NCI-H1417 treated with DMSO at 0.1 percent for 48 hours (cell line): ENCODE measurements at places on chromosomes 6 and 20.
A peak's percentile ranks its signal among the peaks of the same experiment; 100 is the strongest.

DNA sequence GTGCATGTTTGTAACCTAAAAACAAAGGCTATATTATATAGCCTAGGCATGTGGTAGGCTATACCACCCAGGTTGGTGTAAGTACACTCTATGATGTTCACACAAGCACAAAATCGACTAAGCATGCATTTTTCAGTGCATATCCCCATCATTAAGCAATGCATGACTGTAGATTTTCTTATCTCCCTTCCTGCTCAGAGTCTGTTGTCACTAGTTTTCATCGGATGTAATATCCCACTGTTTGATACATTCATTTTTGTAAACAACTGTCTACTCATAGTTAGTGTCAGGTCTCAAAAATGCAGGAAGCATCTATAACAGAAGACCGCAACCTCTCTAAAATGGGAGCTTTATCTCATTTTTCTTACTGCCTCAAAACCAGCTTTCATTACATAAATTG, 70.7 kb downstream of the GFRAL start:
- no peak for DNase-seq

GRCh38 chr6:107267634-107268033, 152.3 kb upstream of the BEND3 start:
- no peak for DNase-seq

DNA sequence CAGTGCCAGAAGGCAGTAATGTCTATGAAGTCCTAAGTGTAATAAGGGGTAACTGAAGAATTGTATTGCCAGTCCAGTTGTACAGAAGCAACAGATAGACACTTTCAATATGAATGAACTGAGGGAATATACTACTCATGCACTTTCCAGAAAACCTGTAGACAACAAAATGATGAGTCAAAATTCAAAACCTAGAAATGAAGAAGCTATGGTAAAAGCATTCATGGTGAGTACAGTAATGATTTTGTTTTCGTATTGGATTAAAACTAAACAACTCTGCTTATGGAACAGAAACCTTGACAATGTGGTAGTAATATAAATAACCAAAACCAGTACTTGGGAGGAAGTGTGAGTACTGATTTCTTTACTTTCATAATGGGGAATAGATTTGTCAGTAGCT, 35.0 kb downstream of the ARMC2 start:
- DNase-seq: no peak

- DNase-seq: no peak
Observed at GRCh38 chr6:39156801-39157200, 41.8 kb upstream of the SAYSD1 start.

GRCh38 chr6:35089935-35090505, 51.1 kb downstream of the TCP11 start:
- DNase-seq: no peak

- no peak for DNase-seq
Observed at GRCh38 chr6:34145161-34146020, 496 bp downstream of the GRM4 start.

GRCh38 chr6:42140032-42140431, 2.4 kb downstream of the C6orf132 start:
- DNase-seq: no peak

DNA sequence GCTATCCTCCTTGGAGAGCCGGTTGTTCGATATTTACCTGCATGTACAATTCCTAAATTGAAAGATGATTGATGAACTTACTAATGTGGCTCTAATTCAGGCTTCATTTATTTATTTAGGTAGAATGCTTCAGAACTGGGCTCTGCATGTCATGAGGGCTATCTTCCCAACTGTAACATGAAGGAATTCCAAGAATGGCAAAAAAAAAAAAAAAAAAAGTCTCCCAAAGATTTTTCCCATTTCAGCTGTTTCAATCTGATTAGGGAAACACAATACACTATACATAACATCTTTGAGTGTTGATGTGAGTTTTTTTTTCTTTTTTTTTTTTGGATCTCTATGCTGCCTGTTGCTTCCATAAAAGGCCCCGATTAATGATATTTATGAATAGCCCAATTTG, 120.1 kb upstream of the SHLD1 start:
- no peak for DNase-seq

GRCh38 chr6:17334265-17334664, 53.1 kb downstream of the RBM24 start:
- DNase-seq: no peak

DNA sequence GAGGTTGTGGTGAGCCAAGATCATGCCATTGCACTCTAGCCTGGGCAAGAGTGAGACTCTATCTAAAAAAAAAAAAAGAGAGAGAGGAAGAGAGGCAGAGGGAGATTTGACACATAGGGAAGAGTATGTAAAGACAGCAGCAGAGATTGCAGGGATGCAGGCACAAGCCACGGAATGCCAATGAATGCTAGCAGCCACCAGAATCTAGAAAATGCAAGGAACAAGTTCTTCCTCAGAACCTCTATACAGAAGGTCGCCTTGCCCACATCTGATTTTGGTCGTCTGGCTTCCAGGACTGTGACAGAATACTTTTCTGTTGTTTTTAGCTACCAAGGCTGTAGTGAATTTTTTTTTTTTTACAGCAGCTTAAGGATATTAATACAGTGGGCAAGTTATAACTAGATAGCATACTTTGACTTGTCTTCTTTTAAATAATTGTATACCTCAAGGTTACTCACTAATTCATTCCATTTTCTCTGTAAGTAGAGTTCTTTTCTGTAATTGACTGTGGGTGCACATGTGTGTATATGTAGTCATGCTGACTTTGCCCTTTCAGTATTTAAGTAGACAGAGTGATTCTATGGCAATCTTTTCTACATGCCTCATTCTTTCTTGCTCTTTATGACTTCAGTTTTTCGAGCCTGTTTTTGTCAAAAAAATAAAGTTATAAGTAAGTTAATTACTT, 402.2 kb downstream of the GJA1 start:
- no peak for DNase-seq

DNA sequence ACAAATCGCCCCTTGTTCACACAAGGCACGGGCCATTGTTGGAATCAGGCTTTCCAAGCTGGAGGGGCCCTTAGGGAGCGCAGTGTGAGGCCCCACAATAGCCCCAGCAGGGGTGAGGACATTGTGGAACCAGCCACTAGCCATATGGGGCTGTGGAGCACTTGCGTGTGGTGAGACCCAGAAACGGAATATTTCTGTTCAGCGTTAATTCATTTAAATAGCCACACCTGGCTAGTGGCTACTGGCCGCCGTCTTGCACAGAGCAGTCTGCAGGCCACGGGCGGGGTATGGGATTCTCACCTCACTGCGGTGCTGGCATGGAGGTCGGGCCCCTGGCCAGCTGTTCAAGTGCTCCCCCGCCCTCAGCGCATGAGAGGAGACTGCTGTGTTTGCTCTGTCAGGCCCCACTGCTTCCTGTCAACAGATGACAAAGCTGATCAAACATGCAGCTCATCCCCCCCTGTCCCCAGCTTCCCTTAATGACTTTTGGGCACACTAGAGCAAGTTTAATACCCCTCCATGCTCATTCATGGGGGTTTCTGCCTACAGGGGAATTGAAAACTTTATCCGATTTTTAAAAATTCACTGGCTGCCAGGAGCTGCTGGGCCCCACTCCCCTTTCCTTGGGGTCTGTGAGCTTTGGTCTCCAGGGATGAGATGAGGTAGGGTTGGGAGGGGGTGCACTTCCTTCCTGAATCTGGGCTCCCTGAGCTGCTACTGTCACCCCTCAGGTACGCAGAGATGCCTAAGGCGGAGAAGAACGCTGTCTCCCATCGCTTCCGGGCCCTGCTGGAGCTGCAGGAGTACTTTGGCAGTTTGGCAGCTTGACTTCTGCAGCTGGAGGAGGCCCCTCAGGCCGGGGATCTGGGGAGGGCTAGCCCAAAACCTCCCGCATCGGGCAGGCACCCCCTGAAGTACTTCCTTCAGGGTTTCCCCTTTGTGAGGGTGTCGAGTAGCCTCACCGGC, 13.6 kb downstream of the ITPA start:
- peak; percentile 94 for DNase-seq

DNA sequence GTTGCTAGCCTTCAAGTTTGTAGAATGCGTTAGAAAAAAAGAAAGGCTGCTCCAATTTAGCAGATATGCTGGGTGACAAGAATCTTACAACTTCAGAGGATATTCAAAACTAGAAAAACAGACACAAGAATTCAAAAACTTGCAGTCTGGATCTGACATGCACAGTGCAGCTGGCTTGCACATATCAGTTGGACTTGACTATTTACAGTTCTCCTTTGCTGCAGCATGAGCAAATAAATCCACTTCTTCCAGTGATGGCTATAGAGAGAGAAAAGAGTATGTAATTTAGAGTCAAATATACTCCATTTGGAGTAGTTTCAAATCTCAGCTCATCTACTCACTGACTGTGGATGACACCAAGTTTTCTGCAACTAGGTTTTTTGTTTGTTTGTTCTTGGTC, 247.0 kb downstream of the RIMS1 start:
- no peak for DNase-seq

DNA sequence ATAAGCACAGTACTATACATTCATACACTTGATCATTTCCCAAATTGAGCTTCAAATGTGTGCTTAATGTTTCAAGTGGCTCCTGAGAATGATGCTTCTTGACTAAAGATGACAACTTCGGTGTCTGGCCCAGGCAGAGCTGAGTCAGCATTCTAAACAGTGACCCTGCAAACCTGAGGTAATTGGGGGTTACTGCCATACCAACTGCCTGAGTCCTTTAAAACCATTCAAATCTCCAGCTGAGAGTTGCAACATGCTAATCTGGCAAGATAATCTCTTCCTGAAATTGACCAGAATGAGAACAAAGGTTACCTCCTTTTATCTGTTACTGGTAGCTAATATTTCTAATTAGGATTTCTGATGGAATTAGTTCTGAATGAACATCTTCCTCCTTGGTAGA, 8.2 kb downstream of the BACH2 start:
- no peak for DNase-seq

DNA sequence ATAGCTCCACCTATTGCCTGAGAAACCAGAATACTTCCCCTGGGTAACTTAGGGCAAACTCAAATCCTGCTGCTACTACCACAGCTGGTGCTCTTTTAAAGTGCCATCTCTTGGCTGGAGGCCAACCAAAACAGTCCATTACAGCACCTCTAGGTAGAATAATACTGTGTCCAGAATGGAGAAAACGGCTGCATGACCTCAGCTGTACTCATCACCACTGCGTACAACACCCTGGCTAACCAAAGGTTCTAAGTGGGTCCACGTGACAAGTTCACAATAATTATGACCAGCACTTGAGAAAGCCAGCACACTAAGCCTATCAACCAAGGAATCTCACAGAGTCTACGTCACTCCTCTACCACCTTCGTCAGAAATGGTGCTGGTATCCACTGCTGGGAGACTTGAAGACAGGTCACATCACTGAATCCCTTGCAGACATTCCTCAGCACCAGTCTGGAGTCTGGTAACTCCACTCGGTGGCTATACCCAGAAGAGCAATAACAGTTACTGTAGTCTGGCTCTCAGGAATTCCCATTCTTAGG, 40.9 kb upstream of the PKIB start:
- DNase-seq: no peak

DNA sequence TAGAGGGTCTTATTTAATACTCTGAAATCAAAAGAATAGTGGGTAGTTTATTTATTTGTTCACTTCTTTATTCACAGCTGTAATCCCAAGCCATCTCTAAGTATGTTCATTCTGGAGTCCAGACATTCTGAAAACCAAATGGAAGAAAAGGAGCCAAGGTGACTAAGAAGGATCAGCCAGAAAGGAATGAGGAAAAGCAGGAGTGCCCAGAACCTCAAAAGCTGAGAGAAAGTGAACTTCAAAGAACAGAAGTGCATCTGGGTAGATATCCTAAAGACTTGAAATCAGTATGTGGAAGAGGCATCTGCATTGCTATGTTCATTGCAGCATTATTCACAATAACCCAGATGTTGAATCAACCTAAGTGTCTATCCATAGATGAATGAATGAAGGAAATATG, 94.8 kb downstream of the VIP start:
- no peak for DNase-seq

- DNase-seq: no peak
Observed at GRCh38 chr6:4297348-4297747, 162.0 kb upstream of the ECI2 start.

DNA sequence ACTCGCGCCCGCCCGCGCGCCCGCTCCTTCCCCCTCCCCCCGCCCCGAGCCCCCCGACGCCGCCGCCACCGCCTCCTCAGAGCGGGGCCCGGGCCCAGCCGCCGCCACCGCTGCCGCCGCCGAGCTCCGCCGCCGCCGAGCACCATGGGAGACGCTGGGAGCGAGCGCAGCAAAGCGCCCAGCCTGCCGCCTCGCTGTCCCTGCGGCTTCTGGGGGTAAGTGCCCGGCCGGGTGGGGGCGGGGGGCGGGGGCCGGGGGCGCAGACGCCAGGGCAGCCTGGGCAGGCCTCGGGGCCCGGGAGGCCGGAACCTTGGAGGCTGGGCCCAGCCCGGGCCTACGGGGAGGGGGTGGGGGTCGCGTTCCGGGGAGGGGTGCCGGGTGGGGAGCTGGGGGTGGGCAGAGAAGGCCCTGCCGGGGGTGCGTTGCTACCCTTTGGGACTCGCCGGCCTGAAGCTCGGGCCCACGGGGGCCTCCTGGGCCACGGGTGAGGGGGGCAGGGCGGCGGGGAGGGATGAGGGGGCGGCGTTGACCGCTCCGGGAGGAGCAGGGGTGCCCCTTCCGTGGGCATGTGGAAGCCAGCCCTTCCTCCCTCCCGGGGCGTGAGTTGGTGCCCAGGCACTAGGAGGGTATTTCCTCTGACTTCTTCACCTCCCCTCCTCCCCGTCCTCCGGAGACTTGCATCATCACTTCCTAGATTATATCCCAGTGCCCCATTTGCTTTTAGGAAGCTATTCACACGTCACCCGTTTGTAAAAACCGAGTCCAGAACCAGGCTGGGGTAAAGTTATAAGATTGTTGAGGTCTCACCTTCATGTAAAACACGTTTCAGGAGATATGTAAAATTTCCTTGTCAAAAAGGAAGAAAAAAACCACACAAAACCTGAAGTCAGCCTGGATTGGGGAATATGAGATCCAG, 533 bp downstream of the ZFAND3 start:
- DNase-seq: no peak

DNA sequence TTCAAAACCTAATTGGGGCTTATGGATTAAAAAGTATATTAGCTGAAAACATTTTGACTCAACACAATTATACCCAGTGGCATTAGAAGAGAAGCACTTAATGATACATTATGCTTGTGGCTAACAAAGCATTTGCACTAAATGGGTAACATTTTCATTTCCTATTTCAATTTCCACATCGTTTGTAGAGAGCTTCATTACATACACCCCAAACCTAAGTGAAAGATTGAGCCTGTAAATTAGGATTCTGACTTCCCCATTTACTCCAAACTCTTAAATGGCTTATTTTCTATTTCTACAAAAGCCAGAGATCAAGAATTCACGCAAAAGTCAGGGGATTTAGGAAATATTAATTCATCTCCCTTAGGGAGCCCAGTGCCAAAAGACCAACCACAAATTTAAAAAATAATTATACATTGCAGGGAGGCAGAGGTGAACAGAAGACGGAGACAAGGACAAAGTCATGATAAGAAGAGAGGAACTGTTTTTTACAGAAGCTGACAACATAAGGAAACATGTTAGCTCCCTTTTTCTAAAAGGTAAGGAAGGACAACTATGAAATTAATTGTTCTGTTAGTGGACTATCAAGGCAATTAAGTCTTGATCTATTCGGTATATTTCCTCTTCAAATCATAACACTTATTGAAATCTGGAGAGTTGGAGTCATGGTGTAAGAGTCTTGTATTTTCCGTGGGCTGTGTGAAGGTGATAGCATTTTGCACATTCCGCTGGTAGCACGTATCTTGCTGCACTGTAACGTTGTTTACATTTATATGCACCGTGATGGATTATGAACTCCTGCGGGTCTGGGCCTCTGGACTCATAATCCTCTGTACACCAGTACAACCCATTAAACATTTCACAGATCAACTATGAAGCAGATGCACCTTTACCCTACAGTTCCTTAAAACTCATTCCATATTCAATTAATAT, 24.8 kb upstream of the EZR start:
- no peak for DNase-seq

GRCh38 chr6:161836643-161837448, 563.0 kb upstream of the AGPAT4 start:
- DNase-seq: no peak
